Epithelial cell of prostate (primary cell): ENCODE measurements at places on chromosomes 5 and 9.

- no peak for DNase-seq
These were observed 56.7 kb upstream of the FST start for GRCh38 chr5:53423724-53424123.

GRCh38 chr5:136067422-136067821 is 38.6 kb downstream of the TGFBI start:
- no peak for DNase-seq

GRCh38 chr9:90904706-90905478 is 103.3 kb downstream of the SYK start:
- DNase-seq = no peak

- DNase-seq = no peak
These were observed 9.6 kb upstream of the MSH3 start for GRCh38 chr5:80644900-80645299.

DNA sequence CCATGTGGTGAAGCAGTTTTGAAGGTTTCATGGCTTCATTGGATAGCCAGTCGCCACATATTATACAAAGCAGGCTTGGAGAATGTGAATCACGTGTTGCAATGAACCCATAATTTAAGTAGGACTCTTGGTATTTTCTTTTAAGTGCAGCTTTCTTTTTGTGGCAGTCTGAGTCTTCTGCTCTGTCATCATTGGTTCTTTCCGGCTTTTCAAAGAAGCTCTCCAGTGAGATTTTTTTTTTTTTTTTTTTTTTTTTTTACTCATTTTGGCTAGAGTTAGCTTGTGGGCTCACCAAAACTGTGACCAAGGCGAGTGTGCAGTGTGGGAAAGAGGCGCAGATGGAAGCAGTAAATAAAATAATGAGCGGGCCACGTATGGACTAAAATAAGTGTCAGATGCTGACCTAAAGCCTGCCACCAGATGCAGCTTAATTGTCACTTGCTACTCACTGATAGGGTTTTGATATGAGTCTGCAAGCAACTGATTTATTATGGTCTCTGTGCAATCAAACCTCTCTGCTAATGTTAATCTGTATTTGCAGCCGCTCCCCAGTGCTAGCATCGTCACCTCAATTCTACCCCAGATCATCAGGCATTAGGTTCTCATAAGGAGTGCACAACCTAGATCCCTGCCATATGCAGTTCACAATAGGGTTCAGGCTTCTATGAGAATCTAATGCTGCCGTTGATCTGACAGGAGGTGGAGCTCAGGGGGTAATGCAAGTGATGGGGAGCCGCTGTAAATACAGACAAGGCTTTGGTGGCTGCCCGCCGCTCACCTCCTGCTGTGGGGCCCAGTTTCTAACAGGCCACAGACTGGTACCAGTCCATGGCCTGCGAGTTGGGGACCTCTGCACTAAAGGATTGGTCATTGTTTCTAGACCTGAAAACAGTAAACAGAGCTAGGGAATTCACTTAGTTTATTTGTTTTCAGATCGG is 45.5 kb upstream of the LARP1 start:
- no peak for DNase-seq

GRCh38 chr9:77725820-77726219 is 77.7 kb upstream of the GNA14 start:
- no peak for DNase-seq

DNA sequence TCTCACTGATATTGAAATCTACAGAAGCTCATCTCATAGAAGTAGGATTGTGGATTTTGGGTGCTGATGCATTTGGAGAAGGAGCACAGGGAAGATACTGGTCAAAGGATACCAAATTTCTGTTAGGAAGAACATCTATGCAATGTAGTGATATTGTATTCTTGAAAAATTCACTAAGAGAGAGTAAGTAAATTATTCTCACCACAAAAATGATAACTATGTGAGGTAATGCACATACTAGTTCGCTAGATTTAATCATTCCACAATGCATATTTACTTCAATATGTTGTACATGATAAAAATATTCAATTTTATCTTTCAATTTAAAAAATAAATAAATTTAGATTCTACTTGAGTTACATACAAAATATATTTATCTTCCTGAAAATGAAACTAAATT is 2040.5 kb upstream of the C9orf72 start:
- no peak for DNase-seq

DNA sequence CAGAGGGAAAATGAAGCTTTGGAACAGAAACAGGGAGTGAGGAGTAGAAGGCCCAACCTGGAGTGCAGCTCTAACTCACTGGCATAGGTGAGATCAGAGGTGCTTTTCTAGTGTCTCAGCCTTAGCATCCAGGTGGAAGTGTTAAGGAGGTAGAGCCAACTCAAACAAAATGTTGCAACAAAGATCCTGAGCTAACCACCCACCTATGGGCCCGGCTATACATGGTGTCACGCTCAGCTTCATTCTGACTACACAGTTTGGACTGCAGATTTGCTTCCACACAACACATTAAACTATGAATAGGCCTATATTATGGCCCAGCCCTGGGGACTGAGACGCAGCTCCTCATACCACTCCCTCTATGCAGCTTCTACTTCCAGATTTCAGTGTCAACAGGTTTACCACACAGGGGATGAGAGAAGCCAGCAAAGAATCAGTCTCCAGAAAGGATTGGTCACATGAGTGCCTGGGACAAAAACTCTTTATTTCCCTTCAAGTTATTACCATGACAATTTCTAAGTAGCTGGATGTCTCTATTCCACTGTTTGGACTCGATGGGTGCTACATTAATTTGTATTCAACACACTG is 9.0 kb downstream of the C5orf63 start:
- DNase-seq = peak; percentile 46

DNA sequence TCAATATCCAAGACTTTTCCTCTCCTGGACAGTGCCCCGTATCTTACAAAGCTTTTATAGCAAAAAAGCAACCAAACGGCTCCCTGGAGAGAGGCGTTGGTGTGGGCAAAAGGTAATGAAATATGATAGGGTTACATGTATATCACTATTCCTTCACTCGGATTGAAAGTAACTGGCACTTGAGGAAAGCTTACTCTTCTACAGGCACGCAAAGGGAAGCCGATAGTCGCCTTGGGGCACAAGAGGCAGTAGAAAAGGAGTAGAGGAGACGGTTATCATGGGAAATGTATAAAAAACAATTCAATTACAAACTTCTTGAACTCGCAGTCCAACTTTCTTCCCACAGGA is 1.1 kb downstream of the DIAPH1 start:
- DNase-seq = no peak

DNA sequence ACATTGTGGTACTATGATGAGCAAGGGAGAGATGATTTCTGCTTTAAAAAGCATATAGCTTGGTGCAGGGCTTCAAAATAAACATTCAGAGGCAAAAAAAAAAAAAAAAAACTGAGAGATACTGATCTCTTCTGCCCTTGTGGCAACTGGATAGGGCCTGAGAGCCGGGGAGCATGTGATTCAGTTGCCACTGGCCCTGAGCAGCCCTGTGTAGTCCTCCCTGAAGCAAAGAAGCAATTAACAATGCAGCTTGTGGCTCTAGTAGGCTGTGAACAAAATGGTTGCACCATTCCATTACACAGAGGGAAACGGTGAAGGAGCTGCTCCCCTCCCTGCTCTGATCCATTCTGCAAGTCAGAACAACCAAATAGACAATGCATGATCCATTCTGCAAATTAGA is 347.5 kb upstream of the DAB2 start:
- no peak for DNase-seq

DNA sequence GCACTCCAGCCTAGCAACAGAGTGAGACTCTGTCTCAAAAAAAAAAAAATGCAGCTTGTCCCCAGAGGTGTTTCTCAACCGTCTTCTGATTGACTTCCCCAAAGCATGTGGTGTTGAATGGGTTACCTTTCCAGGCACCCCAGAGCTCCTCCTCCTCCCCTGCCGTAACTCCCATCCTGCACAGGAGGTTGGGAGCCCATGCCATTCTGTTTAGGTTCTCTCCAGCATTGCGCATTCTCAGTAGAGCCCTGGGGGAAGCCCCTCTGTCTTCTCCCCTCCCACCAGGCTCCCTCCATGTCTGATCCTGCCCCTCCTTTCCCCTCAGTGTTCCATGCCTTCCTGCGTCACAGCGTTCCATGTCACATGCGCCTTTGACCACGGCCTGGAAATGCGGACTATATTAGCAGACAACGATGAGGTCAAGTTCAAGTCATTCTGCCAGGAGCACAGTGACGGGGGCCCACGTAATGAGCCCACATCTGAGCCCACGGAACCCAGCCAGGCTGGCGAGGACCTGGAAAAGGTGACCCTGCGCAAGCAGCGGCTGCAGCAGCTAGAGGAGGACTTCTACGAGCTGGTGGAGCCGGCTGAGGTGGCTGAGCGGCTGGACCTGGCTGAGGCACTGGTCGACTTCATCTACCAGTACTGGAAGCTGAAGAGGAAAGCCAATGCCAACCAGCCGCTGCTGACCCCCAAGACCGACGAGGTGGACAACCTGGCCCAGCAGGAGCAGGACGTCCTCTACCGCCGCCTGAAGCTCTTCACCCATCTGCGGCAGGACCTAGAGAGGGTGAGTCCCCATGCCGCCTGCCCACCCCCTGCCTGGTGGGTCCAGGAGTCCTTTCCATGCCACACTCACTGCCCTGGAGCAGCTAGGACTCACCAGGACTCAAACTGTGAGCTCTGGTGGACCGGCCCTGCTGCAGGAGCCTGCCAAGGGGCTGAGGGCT is 40.6 kb downstream of the JADE2 start:
- DNase-seq = no peak

DNA sequence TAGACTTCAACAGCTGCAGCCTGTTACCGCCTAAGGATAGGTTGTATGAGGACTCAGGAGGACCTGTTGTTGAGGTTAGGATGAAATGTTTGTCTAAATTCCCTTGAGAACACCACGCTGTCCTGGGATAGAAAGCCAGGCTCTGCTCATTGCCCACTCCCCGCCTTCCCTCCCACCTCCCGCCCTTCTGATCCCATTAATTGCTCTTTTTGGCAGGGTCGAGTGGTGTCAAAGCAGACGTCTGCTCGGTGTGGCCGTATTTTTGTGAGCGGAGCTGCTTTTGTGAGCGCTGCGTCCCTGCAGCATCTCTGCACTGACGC is 62.3 kb downstream of the SPATA31C2 start:
- no peak for DNase-seq

- no peak for DNase-seq
These were observed 17.7 kb downstream of the SLC28A3 start for GRCh38 chr9:84322828-84323227.
